ENCODE measurements at places on chromosomes 12 and 14. TPM values are rescaled to one million over a fixed set of nuclear protein-coding genes. Genes with fewer than 3 reads are reported as not detected.
A peak's percentile ranks its signal among the peaks of the same experiment; 100 is the strongest.

Gene MRPS35
- 18.3 TPM for total RNA-seq

DNA sequence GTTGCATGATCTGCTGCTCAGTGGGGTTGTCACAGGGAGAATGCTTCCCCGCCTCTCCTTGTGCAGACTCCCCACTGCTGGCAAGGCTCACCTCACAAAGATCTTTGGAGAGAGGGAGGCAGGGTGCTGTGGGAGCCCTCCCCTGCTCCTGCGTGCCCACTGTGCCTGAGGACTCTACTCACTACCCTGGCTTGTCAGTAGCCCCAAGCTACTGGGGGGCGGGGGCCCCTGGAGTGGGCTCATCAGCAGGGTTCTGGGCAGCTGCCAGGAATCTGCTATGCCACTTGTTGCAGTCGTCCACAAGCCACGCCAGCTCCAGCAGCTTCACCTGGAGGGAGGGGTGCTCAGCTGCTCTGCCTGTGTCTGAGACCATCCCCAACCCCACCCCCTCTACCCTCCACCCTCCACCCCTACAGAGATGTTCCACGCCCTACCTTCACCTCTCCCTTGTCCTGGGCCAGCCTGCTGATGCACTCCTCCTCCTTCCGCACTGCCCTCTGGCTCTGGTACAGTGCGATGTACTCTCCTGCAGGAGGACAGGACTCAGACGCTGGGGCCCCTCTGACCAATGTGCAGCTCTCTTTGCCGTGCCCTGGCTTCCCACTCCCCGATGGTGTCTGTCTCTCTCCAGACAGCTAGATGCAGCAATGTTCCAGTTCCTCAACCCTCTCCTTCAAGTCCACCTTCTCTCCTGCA, 14.2 kb upstream of the BLTP3B start:
- no peaks in the 10 kb centered on the region for H3K4me1 ChIP-seq
- DNase-seq: no peak
- H3K36me3 ChIP-seq: no peaks in the 10 kb centered on the region
- H3K27ac ChIP-seq: no peak overlapping the region

DNA sequence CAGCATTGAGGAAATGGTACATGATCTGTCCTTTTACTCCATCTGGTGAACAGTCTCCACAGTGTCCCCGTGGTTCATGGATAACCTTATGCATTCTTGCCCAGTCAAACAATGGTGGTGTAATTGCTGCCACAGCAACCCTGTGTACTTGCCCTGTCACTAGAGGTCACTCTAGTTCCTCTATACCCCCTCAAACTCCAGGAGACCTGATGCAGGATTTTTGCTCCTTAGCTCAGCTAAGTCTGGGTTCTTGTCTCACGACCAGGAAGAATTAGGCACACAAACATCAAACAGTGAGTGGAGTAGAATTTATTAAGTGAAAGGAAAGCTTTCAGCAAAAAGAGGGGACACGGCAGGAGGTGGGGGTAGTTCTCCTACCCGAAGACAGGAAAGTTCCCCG, 24.7 kb upstream of the EEA1 start:
- H3K4me1 ChIP-seq: no peaks in the 10 kb centered on the region
- no peaks in the 10 kb centered on the region for H3K36me3 ChIP-seq
- no peaks in the 10 kb centered on the region for H3K27me3 ChIP-seq
- no peak for DNase-seq
- H3K4me3 ChIP-seq: no peak overlapping the region

DNA sequence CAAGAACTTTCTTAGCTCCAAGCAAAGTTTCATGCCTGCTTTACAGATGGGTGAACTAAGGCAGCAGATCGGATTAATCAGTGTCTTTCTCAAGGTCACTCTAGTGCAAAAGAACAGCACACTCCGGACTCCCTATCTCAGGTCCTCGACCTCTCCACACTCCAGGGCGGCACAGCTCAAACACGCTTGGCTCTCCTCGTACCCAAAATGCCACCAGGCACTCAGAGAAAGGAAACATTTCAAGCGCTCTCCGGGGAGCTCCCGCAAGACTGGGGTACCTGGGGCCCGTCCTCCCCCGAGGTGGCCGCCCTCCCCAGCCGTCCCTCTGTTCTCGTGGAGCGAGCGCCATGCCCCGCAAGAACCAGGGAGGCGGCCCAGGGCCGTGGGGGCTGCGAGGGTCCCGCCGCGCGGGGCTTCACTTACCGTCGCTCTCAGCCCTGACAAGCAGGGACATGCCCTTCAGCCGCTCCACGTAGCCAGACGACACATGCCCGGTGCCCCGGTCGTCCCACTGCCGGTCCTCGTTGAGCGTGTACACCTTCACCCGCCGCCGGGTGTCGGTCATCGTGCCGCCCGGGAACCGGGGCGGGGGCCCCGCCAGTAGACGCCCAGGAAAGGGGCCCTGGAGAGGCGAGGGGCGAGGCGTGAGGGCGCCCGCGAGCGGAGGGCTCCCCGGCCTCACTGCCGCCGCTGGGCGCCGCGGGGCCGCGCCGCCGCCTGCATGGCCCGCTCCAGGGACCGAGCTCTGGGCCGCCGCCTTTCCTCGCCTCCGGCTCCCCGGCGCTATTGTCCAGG, 830 bp downstream of the PPP4R3A start:
- H3K4me3 ChIP-seq: peak overlapping the region; percentile 94
- no peaks in the 10 kb centered on the region for H3K4me1 ChIP-seq
- no peaks in the 10 kb centered on the region for H3K36me3 ChIP-seq
- H3K27ac ChIP-seq: peak overlapping the region; percentile 94
- DNase-seq: peak; percentile 57

Gene PIK3C2G
- 0.15 TPM for total RNA-seq

GRCh38 chr12:90393089-90393488, 561.9 kb downstream of the CCER1 start:
- DNase-seq: no peak
- no peak overlapping the region for H3K27ac ChIP-seq
- no peaks in the 10 kb centered on the region for H3K4me1 ChIP-seq
- no peaks in the 10 kb centered on the region for H3K36me3 ChIP-seq

GRCh38 chr12:47722136-47722834, 3.0 kb downstream of the ENDOU start:
- no peaks in the 10 kb centered on the region for H3K36me3 ChIP-seq
- H3K4me1 ChIP-seq: peaks cover under 1% of the 10 kb centered on the region
- H3K27me3 ChIP-seq: no peaks in the 10 kb centered on the region
- no peak for DNase-seq
- H3K4me3 ChIP-seq: no peak overlapping the region
- H3K27ac ChIP-seq: no peak overlapping the region

- no peak overlapping the region for H3K4me3 ChIP-seq
- no peak for DNase-seq
- H3K27ac ChIP-seq: no peak overlapping the region
- no peaks in the 10 kb centered on the region for H3K27me3 ChIP-seq
- no peaks in the 10 kb centered on the region for H3K36me3 ChIP-seq
Measured at GRCh38 chr14:33335366-33335765, 396.7 kb downstream of the NPAS3 start.

GRCh38 chr12:138898-139534, 72.4 kb downstream of the IQSEC3 start:
- no peaks in the 10 kb centered on the region for H3K4me1 ChIP-seq
- no peak overlapping the region for H3K4me3 ChIP-seq

DNA sequence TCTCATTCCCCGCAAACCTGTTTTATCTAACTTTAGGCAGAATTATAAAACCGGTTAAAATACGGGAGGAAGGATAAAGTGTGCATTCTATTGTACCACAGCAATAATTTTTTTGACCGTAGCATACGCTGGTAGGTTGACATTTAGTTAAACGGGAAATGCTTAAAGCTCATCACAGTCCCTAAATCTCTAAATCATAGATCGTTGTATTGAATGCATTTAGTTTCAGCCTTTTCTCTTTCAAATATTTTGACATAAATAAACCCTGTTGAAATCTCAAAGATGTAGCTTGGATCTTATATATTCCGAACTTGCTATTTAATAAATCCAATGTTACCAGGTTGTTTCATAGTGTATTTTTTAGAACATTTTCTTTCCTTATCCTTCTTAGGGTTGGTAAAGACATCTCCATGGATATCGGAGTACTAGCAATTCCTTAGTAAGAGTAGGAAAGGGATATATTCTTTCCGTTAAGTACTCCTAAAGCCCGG, 798 bp downstream of the CLEC2B start:
- H3K27me3 ChIP-seq: no peaks in the 10 kb centered on the region
- no peak overlapping the region for H3K27ac ChIP-seq
- H3K4me3 ChIP-seq: no peak overlapping the region
- no peak for DNase-seq
- no peaks in the 10 kb centered on the region for H3K4me1 ChIP-seq
- H3K36me3 ChIP-seq: no peaks in the 10 kb centered on the region

Gene FGF23
- not detected for total RNA-seq

DNA sequence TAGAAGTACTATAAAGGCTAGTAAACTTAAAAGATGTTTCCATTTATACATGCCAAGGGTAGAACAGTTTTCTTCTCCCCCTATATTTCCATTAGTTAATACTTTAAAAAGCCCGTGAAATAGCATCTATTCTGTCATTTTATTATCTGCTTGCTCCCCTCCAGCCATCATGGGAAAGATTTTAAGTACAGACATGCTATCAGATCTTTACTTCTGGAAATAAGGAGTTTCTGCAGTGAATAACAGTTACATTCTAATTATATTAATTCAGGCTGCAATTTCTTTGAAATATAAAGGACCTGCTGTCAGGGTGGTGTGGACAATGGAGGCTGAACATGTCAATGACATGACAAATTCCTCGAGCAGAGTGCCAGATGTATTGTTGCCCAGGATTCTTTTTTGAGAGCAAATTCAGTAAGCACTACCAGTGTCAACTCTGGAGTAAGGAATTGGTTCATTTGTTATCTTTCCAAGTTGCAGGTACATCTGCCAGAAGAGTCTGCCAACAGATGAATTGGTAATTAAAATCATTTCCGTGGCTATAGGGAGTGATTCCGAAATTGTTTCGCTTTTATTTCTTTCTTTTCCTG, 151.3 kb downstream of the BTG1 start:
- H3K36me3 ChIP-seq: no peaks in the 10 kb centered on the region
- no peak overlapping the region for H3K27ac ChIP-seq
- no peaks in the 10 kb centered on the region for H3K27me3 ChIP-seq
- H3K4me3 ChIP-seq: no peak overlapping the region

Gene LEMD3
- 32.0 TPM for total RNA-seq

DNA sequence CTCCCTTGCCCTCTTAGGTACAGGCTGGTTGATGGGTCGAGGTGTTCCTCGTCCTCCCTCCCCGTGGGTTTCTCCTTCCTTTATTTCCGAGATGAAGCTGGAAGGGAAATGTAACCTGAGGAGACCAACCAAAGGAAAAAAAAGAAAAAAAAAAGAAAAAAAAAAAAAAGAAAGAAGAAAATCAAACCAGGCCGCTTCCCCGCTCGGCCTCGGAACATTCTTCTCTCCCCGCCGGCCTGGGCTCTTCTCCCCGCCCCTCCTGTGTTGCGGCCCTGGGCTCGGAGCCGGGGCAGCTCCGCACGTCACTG, 1.6 kb upstream of the NFATC4 start:
- H3K36me3 ChIP-seq: no peaks in the 10 kb centered on the region
- H3K27me3 ChIP-seq: no peaks in the 10 kb centered on the region
- no peak for DNase-seq
- H3K4me1 ChIP-seq: no peaks in the 10 kb centered on the region
- peak overlapping the region; percentile 64 for H3K27ac ChIP-seq

Gene TMX1
- 24.3 TPM for total RNA-seq

DNA sequence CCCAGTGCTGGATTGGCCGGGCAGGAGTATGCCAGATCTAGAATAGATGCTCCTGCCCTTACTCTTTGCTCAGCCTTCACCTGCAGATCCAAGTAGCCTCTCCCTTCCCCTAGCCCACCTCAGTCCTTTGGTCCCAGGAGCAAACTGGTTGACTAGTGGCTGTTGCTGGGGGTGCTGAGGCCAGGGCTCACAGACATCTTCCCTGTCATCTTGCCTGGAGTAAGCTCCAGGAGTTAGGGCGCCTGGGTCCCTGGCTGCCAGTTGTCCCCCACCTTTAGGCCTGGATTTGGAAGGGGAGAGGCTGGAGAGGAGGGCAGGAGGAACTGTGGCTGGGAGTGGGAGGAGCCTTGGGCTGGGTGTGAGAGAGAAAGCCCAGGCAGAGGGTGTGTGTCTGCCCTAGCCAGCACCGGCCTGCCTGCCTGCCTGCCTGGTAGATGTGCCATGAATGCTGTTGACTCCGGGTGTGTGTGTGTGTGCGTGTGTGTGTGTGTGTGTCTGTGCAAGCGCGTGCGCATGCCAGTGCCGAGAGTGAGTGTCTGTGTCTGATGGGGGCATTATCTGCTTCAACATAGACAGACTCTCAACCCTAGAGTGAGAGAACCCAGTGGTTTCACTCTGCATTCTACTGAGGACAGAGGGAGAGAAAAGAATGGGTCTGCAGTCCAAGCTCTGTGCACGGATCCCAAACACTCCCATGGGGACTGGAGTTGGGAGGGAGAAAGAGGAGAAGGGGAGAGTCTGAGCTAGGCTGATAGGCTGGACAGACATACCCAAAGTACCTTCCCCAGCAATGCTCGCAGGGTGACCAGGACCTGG, 845 bp upstream of the RARG start:
- no peaks in the 10 kb centered on the region for H3K27me3 ChIP-seq
- H3K4me1 ChIP-seq: no peaks in the 10 kb centered on the region
- H3K36me3 ChIP-seq: no peaks in the 10 kb centered on the region
- peak overlapping the region; percentile 10 for H3K27ac ChIP-seq
- H3K4me3 ChIP-seq: peak overlapping the region; percentile 21

Gene TAS2R19
- 5.9 TPM for total RNA-seq

Gene STYK1
- 1.2 TPM for total RNA-seq

Data from aorta (tissue), 5 donors.